ENCODE measurements at places on chromosomes 6 and 20.
A peak's percentile ranks its signal among the peaks of the same experiment; 100 is the strongest.

- DNase-seq = no peak
Measured at GRCh38 chr6:28871335-28872156, 52.2 kb downstream of the TRIM27 start.

DNA sequence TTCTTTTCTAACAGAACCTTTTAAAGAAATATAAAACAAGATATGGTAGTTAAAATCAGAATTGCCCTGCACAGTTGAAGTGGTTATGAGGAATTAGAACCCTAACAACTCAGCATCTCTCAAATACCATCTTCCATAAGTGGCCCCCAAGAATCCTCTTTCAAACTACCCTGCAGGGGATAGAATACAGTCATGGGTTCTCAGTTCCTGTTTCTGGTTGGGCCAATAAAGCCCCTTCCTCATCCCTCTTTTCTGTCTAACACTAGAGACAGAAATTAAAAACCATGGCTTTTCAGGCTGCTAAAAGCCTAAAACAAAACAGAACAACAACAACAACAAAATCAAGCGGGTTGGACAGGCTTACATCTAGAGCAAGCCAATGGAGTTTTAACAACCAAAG, 6.7 kb upstream of the LCA5 start:
- DNase-seq = no peak

DNA sequence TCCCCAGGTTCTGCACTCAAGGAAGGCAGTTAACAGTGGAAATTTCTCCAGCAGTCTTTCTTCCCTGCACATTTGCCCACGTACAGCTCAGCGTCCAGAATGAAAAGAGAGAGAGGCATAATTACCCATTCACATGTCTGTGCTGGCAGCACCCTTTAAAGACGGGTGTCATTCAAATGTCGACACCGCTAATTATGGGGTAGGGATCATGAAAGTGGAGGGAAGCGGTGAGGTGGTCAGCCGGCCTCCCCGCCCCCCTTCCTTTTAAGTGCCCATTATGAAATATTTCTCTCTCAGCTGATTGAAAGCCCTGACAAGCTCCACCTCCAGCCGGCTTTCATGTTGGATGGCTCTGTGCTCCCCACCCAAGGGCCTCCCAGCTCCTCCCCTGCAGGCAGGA, 246.1 kb downstream of the BMP7 start:
- no peak for DNase-seq

DNA sequence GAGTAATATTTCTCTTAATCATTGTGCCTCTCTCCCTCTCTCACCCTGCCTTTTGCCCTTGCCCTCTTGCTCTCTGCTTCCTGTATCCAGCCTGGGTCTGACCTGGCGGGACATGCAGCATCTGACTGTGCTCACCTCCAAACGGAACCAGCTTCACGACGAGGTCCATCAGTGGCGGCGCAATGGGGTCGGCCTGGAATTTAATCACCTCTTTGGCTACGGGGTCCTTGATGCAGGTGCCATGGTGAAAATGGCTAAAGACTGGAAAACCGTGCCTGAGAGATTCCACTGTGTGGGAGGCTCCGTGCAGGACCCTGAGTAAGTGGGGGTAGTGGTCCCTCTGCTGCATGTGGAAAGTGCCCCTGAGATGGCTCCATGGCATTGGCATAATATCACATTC, 65.9 kb downstream of the BFSP1 start:
- DNase-seq = no peak

DNA sequence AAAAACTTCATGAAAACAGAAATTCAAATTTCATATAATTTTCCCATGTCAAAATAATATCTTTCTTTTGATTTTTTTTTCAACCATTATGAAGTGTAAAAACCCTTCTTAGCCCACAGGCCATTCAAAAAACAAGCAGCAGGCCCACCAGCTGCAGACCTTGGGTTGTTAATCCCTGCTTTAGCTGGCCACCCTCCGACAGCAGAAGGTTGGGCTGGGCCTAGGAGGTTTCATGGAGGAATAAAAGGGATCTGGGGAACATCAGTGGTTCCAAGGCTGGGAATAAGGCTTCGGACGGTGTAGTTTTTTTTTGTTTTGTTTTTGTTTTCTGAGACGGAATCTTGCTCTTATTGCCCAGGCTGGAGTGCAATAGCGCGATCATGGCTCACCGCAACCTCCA, 3.6 kb upstream of the HSP90AB1 start:
- no peak for DNase-seq

- DNase-seq = no peak
Measured at GRCh38 chr6:130105996-130106704, 87.8 kb downstream of the L3MBTL3 start.

- DNase-seq = no peak
Measured at GRCh38 chr6:93391965-93392364, 27.4 kb downstream of the EPHA7 start.

DNA sequence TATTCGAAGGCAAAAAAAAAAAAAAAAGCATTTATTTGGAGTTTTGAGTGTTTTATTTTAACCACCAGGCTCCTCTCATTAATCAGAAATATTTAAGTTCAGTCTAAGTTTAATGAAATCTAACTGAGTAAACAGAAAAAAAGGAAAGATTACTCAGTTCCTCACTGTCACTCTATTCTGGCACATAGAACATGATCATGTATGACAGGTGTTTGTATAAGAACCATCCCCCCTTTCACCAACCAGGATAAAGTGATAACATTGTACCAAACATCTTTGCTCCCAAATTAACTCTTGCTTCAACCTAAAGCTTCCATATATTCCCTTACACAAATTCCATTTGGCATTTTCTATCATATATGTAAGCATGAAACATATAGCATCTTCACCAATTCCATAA, 176.2 kb upstream of the HSF2 start:
- no peak for DNase-seq

GRCh38 chr6:39411465-39411864, 89.0 kb upstream of the KCNK16 start:
- DNase-seq = no peak

- no peak for DNase-seq
Measured at GRCh38 chr20:24838546-24839535, 110.2 kb upstream of the CST7 start.

DNA sequence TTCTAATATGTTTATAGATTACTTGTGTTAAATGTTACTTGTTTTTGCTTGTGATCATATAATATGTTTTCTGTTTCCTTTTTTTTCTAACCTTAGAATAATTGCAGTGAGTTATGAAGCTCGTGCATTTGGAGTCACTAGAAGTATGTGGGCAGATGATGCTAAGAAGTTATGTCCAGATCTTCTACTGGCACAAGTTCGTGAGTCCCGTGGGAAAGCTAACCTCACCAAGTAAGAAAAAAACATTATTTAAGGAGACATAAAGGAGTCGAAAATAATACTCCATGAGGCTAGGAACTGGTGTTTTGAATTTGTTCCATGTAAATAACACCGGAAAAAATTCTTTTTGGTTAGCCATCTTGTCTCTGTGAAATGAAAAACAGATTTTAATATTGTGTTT, 6.9 kb downstream of the POLH start:
- no peak for DNase-seq

GRCh38 chr20:5871459-5872410, 78.6 kb downstream of the TRMT6 start:
- no peak for DNase-seq

DNA sequence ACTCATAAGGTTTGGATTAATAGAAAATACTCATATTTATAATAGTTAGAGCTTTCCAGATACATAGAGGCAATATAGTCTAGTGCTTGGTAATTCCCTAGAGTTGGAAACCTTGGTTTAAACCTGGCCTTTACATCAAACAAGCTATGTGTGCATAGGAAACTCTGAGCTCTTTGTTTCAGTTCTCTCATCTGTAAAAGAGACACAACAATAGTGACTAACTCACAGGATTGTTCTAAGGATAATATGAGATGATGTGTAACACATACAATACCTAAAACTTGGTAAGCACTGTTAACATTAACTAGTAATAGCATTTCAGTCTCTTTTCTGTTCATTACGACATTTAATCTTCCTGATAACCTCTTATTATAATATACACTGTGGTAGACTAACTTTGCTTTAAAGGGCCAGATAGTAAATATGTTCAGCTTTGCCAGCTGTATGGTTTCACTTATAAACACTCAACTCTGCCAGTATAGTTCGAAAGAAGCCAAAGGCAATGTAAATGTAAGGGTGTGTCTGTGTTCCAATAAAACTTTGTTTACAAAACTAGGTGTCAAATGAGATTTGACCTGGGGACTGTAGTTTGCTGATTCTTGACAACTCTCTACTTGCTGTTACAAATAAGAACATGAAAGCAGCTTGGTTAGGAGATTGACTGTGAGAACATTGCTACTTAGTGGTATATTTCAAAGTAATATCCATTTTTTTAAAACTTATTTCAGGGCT, 370.6 kb upstream of the FLRT3 start:
- DNase-seq = no peak

- no peak for DNase-seq
Measured at GRCh38 chr6:71289039-71289801, 609 bp downstream of the OGFRL1 start.

DNA sequence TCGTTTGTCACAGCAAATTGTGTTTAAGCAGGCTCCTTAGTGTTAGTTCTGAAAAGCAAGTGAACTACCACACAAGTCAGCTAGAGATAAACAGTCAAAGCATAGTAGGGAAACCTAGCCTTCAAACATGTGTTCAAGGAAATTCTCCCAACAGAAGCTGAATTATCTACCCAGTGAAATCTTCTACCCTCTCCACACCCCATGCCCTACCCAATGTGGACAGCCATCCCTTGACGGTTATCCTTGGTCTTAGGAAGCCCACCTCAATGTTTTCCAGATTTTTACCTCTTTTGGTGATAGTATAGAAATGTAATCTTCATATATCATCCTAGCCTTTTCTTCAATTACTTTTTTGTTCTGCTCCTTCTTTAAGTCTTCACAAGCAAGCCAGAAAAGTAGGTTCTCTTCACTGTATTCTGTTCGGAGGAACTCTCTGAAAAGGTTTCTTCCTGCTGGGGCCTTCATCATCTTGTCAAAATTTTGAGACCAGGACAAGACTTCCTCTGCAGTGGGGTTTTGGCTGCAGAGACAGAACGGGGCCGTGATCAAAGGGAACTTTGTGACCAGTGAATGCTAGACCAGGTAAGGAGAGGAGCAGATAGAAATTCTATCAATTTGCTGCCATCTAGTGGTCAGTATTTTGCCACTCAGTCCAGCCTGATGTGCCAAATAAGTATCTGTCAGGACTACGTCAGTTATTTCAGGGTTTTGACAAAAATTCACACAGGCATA, 21.6 kb upstream of the MTRF1L start:
- DNase-seq = peak; percentile 54

GRCh38 chr20:62129731-62130531, 7.7 kb downstream of the LSM14B start:
- DNase-seq = no peak

DNA sequence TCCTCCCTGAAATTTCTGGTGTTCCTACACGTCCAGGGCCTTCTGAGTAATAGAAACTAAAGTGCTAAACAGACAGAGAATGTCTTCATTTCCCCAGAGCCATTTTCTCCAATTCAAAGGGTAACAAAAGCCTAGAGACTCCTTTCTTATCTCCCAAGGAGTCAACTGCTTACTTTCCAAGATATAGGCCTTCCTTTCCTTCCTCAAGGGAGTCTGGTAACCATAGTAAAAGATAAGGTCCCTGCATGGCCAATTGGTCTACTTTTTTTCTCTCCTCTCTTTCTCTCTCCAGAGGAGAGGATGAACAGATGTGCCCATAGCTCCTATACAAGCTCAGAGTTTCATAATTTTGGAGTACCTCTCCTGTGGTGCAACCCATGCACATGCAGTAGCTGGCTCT, 185.7 kb downstream of the ASCC3 start:
- DNase-seq = no peak

DNA sequence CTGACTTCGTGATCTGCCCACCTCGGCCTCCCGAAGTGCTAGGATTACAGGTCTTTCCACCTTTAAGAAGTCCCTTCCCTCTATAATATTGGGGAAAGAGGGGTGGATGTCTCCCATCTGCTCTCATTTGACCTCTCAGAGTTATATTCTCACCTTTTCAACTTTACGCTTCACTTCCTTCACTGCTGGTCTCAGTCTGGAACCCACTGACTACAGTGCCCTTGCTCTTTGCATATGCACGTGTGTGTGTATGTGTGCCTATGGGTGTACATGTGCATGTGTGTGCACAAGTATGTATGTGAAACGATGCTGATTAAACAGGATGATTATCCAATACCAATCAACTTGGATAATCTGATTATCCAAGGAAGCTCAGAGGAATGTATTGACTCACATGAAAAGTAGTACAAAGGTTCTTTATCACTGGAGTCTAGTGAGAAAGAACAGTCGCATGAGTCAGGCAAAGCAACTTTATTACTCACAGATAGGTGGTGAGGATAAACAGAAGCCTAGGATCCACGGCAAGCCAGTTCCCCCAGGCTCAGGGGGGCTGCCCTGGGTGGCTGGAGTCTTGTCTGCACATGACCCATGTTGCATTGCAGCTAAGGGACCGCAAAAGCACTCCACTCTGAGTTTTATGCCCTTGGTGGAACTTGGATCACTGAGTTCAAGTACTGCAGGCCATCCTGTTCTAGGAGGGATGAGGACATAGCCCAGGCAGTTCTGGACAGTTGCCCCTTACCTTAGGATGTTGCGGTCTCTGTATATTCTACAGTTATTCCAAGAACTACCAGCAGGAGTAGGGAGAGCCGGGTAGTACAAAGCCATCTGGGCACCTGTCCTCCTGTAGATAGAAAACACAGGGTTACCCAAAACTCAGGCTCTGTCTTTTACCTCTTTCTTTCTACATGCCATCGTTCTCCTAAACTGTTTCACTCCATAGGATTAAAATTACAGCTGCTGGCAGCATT, 50.9 kb downstream of the SNRNP48 start:
- no peak for DNase-seq

- DNase-seq = no peak
Measured at GRCh38 chr20:905396-905961, 10.7 kb downstream of the ANGPT4 start.

DNA sequence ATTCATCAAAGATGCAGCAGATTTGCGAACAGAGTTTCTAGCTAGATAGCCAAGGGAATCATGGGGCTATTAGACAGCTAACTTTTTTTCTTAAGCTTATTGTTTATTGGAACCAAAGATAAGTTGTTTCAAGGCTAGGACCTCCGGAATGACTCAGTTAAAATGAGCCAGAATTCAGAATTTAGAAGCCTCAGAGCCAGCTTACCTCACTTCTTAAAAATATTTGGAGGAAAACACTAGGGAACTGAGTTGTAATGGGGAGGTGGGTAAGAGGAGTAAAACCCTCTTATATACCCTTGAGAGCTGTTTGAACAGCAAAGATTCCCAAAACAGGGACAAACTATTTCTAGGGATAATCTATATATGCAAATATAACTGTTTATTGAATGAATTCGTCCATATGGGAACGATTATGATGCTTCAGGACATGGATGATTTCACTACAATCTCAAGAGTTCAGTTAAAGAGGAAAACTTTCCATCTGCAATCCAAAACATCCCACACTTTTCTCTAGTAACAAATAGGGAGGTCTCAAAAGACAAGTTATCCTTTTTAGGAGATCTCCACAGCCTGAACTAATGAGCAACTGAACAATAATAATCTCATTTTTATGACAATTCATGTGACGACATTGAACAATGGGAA, 12.6 kb upstream of the CARMIL1 start:
- DNase-seq = no peak

GRCh38 chr20:44370639-44371218, 15.2 kb downstream of the HNF4A start:
- no peak for DNase-seq

Measured in Jurkat, Clone E6-1 (cell line).